Stimulated activated CD4-positive, alpha-beta T cell treated with anti-CD3 and anti-CD28 coated beads, Interleukin-4, amount 100 ng/mL, for 24 hours (primary cell): ENCODE measurements at places on chromosomes 1 and 21.
A peak's percentile ranks its signal among the peaks of the same experiment; 100 is the strongest.

- DNase-seq: no peak
These were observed 16.3 kb downstream of the SGIP1 start for GRCh38 chr1:66550243-66550642.

DNA sequence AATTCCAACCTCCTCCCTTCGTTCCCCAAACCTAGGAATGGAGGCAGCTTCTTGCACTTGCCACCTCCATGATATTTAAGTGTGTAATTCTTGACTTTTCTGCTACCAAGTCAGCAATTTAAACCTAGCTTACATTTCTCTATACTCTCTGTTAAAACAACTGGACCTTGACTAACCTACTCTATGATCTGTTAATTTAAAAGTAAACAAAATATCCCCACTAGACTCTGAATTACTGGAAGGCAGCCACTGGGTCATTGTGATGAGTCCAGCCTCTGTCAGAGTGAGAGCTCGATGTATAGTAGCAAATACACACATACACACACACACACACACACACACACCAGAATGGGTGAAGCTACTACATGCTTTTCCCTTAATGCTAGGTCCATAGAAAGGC, 40.0 kb upstream of the DHCR24 start:
- DNase-seq: no peak

GRCh38 chr1:41317361-41317760, 43.9 kb upstream of the FOXO6 start:
- DNase-seq: no peak

DNA sequence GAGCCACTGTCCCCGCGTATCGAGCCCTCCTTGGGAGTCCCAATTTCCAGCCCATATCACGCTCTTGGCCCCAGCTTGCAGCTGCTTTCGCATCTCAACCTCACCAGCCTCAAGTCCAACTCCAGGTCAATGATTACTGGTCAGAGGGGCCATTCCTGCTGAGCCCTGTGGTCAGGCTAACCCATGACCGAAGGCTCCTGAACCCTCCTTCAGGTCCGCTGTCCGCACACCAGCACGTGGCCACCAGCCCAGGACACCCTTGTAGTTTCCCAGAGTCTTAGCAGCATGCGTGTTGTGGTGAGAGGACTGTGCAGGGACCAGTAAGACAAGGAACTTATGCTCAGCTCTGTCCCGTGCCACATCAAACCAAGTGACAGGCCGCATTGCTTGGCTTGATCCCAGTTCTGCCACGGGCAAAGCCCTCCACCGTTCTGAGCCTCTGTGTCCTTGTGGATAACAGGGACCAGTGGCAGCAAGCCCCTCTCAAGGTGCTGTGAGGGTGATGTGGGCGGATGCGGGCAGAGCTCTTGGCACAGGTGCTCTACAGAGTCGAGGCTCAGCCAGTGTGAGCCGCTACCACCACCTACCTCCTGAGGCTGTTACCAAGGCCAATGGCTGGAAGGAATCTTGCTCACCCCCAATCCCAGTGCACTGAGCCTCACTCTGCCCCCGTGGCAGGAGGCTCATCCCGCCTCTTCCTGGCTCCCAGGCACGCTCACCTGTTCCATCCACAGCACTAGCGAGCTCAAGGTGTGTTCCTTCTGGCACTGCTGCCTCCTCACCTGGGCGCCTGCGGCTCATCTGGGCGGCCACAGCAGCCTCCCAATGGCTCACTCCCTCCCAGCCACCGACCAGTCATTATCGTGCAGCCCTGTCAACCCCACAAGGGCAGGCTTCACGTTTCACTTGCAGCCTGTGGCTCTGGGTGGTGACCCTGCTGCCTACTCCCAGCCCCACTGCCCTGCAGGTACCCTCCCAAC, 20.4 kb downstream of the KRTAP10-1 start:
- no peak for DNase-seq

GRCh38 chr1:37989361-37989930, 376 bp downstream of the SF3A3 start:
- peak; percentile 48 for DNase-seq

- no peak for DNase-seq
These were observed 31.2 kb downstream of the MACO1 start for GRCh38 chr1:25461849-25462248.

DNA sequence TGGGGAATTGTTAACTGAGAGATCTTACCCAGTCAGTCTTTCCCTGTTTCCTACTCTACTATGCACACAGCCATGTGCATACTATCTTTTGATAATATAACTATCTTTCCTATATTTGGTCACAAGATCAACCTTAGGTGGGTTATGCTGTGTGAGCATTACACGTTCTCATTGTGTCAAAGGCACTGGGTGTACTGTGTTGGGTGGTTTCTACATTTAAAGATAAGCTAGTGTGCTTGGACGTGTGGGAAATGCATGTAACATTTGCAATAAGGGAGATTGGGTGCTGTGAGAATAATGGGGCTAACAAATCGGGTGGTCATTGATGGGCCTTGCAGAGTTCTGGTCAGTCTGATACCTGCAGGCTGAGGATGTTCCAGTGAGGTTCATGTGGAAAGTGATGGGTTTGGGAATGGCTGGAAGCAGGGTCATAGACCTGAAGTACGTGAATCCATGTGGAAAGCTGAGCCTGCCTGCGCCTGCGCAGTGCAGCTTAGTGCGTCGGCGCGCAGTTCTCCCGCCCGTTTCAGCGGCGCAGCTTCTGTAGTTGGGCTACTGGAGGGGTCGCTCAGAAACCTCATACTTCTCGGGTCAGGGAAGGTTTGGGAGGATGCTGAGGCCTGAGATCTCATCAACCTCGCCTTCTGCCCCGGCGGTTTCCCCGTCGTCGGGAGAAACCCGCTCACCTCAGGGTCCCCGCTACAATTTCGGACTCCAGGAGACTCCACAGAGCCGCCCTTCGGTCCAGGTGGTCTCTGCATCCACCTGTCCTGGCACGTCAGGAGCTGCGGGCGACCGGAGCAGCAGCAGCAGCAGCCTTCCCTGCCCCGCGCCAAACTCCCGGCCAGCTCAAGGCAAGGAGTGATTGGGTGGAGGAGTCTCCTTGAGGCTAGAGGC, at the start of gene MSH4:
Gene MSH4, plus strand, starts transcription at position 507 of the 897 bp plus-strand sequence. Its CDS starts 104 bp downstream, at position 611.
- peak; percentile 27 for DNase-seq

- no peak for DNase-seq
These were observed 11.2 kb upstream of the GSTM4 start for GRCh38 chr1:109644670-109645069.

GRCh38 chr1:180881806-180882509, 30.7 kb upstream of the KIAA1614 start:
- DNase-seq: no peak

DNA sequence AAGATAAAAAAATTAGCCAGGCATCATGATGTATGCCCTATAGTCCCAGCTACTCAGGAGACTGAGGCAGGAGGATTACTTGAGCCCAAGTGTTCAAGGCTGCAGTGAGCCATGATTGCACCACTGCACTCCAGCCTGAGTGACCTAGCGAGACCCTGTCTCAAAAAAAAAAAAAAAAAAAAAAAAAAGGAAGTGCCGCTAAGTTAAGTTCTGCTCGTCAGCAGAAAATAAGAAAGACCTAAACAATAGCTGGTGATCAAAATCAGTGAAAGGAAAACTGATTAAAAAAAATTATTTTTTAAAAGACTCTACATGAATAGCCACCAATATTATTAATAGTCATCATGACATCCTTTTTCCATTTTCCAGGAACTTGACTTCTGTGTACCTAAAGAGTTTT, 44.2 kb upstream of the MTR start:
- no peak for DNase-seq

DNA sequence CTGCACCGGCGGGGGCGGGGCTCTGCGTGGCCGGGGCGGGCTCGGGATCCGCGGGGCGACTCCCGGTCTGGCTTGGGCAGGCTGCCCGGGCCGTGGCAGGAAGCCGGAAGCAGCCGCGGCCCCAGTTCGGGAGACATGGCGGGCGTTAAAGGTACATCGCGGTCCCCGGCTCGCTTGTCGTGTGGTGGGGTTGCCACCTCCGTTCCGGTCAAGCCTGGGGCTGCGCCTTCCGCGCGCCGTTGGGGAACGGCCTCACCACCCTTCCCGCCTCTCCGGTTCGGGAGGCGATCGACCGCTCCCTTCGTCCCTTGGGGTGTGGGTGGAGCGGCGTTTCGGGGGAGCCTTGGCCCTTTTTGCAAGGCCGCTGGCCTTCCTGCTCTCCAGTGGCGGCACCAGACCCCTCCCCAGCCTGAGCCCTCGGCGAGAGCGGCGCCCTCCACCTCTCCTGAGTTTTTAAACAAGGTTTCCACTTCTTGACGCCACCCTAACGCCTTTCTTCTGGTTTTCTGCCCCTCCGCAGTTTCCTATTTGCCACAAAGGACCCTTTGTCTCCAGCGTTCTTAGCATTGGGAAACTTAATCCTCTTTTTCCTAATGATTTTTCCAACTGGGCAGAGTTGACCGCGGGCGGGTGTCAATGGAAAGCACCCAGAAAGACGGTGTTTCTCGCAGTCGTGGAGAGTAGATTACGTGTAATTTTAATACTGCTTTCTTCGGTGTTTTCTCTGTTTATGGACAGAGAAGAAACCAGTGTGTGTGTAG, at the start of the genes LEPR and LEPROT:
Gene LEPR, plus strand, starts transcription at position 79 of the 761 bp plus-strand sequence. CDS start 144,898 bp downstream, outside the sequence.
Gene LEPROT, plus strand, starts transcription at position 79 of the 761 bp plus-strand sequence. Its CDS starts 57 bp downstream, at position 136.
- DNase-seq: no peak

DNA sequence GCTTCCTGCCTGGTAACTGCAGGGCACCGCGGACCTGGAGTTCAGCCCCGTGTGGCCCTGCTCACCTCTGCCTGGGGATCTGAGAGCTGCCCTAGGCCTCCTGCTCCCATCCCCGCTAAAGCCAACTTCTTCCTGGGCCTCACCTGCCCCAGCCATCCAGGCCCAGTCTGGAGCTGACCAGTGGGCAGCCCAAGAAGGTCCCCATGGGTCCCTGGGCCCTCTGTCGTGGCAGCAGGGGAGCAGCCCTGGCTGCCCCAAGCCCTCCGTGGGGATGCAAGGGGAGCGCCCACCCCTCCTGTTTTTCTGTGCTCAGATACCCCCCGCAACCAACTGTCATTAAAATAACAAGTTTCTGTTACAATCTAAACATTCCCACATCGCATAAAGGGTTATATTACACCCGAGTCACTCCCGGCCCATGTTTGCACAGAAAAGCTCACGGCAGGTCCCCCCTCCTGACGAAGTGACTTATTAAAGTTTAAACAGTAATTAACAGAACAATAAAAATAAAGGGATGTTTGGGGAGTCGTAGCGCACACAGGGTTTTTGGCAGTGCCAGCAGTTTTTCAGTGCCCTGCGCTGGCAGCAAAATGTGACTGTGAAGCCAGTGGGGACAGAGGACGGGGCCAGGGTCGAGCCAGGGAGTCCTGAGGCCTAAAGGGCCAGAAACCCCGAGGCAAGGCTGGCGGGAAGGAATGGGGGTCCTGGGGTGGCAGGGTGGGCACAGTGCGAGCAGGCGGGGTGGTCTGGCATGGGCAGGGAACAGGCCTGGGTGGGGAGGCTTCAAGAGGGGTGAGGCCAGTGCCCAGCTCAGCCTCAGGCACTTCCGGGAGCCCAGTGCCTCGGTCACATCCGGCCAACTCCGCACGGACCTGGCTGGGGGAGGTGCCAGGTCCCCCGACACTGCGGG, 121.5 kb downstream of the CASZ1 start:
- DNase-seq: no peak

- no peak for DNase-seq
These were observed 56.0 kb upstream of the DPYD start for GRCh38 chr1:97976801-97977200.

DNA sequence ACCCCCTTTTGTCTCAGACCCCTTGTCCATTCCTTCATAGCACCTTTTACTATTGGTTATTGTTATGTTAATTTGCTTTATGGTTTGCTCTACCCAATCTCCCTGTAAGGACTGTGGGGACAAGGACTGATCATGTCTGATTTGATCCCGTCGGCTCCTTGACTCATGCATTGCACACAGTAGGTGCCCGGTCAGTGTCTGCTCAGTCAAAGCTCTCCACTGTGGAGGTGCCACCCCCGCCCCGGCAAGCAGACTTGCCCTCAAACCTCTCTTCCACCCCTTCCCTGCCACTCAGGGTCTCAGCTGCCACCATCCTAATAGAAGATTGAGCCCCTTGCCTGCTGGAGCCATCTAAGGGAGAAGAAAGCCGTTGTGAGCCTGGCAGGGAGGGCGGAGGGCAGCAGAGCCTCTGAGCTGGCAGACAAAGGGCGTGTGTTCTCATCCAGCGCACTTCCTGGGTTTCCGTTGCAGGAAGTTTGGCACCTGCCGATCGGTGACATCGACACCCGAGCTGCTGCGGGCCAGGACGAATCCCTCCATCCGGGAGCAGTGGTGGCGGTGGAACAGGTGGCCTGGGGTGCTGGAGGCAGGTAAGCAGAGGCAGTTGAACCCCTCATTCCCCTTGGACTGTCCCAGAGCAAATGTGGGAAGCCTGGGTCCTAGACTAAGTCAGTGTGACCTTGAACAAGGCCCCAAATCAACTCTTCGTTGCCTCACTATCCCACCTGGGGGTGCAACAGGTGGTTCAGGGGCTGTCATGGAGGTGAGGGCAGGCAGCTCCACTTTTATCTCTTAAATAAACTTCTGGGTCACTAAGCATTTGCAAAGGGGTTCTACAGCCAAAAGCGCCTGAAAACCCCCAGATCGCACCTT, 2.2 kb upstream of the FBLIM1 start:
- DNase-seq: no peak

GRCh38 chr1:54594463-54594862, 28.9 kb downstream of the FAM151A start:
- DNase-seq: no peak

- no peak for DNase-seq
These were observed 58.4 kb downstream of the SAMSN1 start for GRCh38 chr21:14487490-14488432.

GRCh38 chr1:223319905-223320580, 43.9 kb downstream of the SUSD4 start:
- DNase-seq: no peak

DNA sequence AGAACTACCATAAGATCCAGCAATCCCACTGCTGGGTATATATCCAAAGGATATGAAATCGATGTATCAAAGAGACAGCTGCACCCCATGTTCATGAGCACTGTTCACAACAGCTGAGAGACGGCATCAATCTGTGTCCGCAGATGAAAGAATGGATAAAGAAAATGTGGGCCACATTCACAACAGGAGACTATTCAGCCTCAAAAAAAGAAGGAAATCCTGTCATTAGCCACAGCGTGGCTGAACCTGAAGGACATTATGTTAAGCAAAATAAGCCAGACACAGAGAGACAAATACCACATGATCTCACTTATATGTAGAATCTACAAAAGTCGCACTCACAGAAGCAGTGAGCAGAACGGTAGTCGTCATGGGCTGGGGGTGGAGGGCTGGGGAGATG, 99.2 kb upstream of the IFFO2 start:
- no peak for DNase-seq

DNA sequence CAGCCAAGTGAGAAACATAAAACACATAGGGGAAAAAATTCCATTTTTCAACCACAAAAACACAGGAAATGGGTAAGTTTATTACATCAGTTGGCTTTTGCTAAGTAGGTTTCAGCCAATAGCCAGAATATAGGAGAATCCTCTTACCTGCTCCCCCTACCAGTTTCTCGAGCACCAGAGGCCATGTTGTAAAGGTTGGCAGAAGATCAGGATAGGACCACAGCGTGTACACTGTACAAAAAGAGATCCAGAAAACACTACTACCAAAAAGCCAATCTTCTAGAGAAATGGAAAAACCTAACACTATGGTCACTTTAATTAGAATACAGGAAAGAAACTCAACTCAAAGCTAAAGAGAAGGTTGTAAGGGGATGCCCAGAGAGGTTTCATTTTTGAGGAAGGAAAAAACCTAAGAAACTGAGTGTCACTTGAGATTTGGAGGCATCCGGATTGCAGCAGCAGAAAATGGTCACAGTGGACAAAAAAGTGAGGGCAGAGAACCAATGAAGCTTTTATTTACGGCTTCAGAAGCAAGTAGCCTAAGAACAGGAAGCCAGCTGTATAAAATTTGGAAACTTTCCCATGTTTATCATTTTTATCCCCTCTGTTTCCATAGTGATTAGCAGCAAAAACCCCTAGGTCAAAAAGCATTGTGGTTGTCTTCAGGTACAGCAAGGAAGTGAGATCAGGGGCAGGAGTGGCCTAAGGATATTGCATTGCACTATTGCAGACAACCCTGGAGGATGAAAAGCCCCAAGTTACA, 2.9 kb downstream of the EIF2D start:
- no peak for DNase-seq
